Stimulated activated CD4-positive, alpha-beta T cell treated with anti-CD3 and anti-CD28 coated beads, TNF-alpha, amount 100 ng/mL, for 24 hours (primary cell): ENCODE measurements at places on chromosomes 13 and 19.

DNA sequence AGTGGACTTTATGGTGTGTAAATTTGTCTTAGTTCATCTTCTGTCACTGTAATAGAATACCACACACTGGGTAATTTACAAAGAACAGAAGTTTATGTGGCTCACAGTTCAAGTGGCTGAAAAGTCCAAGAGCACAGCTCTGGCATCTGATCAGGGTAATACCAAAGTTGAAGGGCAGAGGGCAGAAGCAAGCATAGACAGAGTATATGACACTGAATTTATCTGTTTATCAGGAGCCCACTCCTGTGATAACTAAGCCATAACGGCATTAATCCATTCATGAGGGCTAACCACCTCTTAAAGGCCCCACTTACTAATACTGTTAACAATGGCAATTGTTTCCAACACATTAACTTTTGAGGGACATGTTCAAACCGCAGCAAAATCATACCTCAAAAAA lies 4.0 kb upstream of the RFXAP start:
- no peak for DNase-seq

GRCh38 chr13:106331116-106331515 lies 204.3 kb downstream of the EFNB2 start:
- no peak for DNase-seq

DNA sequence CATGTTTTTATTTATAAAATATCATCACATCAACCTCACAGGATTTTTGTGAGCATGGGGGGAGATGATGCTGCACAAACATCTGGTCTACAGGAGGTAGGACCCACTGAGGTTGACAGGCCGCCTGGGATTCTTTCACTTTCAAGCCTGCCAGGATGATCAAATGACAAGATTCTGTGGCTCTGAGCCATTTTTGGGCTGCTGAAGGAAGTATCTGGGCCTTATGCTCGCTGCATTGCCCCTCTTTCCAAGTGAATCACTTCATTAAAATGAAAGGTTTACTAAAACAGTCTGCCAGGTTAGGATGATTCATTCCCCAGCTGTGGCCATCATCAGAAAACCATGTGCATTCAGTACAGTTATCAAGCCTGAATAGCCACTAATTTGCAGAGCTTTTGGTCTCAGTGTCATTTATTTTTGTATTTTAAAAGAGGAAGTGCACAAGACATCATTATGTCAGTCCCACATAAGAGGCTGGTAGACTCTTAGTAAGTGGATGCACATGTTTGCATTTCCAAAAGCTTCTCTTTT lies 34.4 kb downstream of the STARD13 start:
- DNase-seq: no peak

GRCh38 chr19:31533114-31533513 lies 183.9 kb upstream of the TSHZ3 start:
- DNase-seq: no peak
